ENCODE measurements at places on chromosomes 16 and 17. TPM values are rescaled to one million over a fixed set of nuclear protein-coding genes. Genes with fewer than 3 reads are reported as not detected.
A peak's percentile ranks its signal among the peaks of the same experiment; 100 is the strongest.

The IRX3 gene
- total RNA-seq = not detected

The KRTAP2-3 gene
- total RNA-seq = not detected

The OR4D1 gene
- 0.72 TPM for total RNA-seq

The CCL8 gene
- total RNA-seq = not detected

The TBC1D3I gene
- total RNA-seq = 0.78 TPM

The MT1F gene
- total RNA-seq = 27.8 TPM

GRCh38 chr17:14015271-14015670 lies 54.0 kb upstream of the COX10 start:
- no peak overlapping the region for H3K4me3 ChIP-seq
- peaks cover 1% of the 10 kb centered on the region for H3K36me3 ChIP-seq
- DNase-seq = no peak
- no peak overlapping the region for H3K27ac ChIP-seq

DNA sequence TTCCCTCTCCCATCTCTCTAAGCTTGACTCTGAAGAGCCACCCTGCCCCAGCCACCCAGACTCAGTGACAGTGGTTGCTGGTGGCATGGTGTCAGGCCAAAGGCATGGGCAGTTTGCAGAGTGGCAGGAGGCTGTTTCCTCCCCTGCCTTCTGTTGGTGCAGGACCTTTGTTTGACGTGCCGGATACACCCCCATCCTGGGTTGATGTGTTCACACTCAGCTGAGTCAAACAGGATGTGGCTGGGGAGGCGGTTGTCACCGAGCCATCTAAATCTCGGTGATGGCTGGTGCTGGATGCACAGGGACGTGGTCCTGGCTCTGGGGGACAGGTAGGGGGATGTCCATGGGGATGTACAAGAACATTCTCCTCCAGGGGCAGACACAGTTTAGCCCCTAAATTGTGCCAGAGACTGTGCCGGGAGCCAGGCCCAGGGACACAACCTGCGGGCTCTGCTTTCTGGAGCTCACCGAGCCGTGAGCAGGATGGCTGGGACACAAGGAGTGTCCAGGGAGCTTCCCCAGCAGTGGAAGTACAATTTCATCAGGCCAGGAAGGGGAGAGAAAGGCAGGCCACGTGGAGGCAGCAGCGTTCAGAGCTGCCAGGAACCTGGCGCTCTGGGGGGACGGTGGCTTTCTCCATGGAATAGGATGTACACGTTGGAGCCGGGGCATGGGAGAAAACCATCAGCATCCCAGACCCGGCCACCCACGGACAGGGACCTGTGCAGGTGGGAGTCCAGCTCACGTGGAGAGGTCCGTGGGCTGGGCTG lies 264.2 kb downstream of the SEC14L1 start:
- DNase-seq = peak; percentile 81
- peaks cover 73% of the 10 kb centered on the region for H3K4me1 ChIP-seq
- peak overlapping the region; percentile 78 for H3K4me3 ChIP-seq
- peak overlapping the region; percentile 91 for H3K27ac ChIP-seq

- no peaks in the 10 kb centered on the region for H3K36me3 ChIP-seq
- DNase-seq = peak; percentile 77
- peak overlapping the region; percentile 64 for H3K4me3 ChIP-seq
- peak overlapping the region; percentile 38 for H3K27ac ChIP-seq
- peaks cover 8% of the 10 kb centered on the region for H3K4me1 ChIP-seq
These were observed 547 bp downstream of the PLCD3 start for GRCh38 chr17:45131616-45132319.

GRCh38 chr16:27258241-27258734 lies 10.3 kb downstream of the NSMCE1 start:
- peaks cover 49% of the 10 kb centered on the region for H3K4me1 ChIP-seq
- no peak for DNase-seq
- no peaks in the 10 kb centered on the region for H3K27me3 ChIP-seq
- peaks cover 52% of the 10 kb centered on the region for H3K36me3 ChIP-seq
- no peak overlapping the region for H3K4me3 ChIP-seq
- H3K27ac ChIP-seq = no peak overlapping the region

DNA sequence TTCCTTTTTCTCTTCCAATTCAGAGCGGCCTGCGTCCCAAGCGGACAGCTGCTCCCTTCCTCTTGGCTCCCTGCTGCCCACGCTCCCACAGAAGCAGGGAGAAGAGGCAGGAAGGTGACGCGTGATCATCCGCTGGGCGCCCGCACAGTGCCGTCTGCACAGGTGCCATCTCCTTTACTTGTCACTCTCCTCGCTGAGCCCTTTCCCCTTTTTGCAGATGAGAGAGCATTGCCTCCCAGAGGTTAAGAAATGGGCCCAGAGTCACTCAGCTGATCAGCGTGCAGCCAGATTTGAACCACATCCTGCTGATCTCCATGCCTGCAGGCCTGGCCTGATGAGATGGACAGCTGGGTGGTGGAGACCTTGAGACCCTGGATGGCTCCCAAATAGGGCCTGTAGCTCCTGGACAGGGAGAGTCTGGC lies 299.8 kb downstream of the SEC14L1 start:
- peak overlapping the region; percentile 90 for H3K27ac ChIP-seq
- H3K4me3 ChIP-seq = peak overlapping the region; percentile 78
- H3K27me3 ChIP-seq = no peaks in the 10 kb centered on the region
- DNase-seq = peak; percentile 56
- H3K4me1 ChIP-seq = peaks cover 78% of the 10 kb centered on the region

DNA sequence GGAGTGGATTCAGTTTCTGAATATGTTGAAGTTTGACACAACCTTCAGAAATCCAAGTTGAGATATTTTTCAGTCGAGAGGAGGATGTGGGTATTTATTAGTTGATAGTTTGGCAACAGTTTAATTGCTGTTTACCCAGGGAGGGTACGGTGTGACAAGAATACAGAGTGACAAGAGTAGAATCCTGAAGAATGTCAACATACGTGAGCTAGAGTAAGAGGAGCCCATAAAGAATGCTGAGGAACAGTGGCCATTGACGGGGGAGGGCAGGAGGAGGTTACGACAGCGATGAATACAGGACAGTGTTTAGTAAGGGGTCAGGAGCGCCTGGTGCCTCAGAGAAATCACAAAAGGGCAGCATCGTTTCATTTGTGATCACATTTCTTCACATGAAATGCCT lies 76.5 kb downstream of the AATF start:
- H3K4me3 ChIP-seq = no peak overlapping the region
- H3K36me3 ChIP-seq = peaks cover 18% of the 10 kb centered on the region
- H3K27ac ChIP-seq = no peak overlapping the region
- no peaks in the 10 kb centered on the region for H3K27me3 ChIP-seq
- DNase-seq = no peak

DNA sequence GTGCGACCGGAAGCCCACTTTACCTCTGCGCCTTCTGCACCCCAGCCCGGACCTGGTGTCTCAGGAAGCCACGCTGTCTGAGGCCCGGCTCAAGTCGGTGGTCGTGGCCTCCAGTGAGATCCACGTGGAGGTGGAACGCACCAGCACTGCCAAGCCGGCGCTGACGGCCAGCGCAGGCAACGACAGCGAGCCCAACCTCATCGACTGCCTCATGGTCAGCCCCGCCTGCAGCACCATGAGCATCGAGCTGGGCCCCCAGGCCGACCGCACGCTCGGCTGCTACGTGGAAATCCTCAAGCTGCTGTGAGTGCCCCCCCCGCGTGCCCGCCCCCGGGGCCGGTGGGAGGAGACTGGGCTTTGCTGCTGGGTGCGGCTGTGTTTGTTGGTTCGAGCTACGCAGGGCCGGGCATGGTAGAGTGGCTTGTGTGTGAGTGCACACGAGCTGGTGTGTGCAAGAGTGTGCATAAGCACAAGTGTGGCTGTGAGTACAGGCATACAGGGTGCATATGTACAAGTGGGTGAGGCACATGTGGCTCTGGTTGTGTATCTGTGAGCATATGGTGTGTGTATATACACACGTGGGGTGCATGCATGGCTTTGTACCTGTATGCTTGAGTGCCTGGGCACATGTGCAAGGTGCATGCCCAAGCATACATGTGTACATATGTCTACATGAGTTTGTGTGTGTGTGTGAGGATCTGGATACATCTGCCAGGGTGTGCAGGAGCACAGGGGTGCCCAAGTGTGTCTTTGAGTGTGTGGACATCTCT lies 100.6 kb upstream of the PLCG2 start:
- no peak for DNase-seq
- H3K27ac ChIP-seq = no peak overlapping the region
- no peaks in the 10 kb centered on the region for H3K27me3 ChIP-seq
- H3K4me3 ChIP-seq = no peak overlapping the region

DNA sequence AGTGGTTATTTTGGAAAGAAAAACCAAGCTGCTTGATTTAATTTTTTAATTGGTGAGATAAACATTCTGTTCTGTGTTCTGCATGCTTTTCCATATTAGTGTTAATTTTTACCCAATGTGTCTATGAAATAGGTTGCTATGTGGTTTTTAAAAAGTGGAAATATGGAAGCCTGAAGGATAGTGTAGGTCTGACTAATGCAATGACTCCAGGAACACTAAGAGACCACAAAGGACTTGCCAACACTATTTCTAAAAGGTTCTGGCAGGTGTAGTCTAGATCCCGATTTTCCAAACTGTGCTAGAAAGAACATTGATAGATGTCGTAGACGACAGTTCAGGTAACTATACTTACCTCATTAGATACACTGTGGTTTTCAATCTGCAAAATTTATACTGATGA lies 877.4 kb upstream of the GOT2 start:
- H3K4me1 ChIP-seq = no peaks in the 10 kb centered on the region
- H3K36me3 ChIP-seq = no peaks in the 10 kb centered on the region
- H3K27ac ChIP-seq = no peak overlapping the region
- DNase-seq = no peak

- H3K4me1 ChIP-seq = peaks cover 19% of the 10 kb centered on the region
- no peaks in the 10 kb centered on the region for H3K27me3 ChIP-seq
- no peaks in the 10 kb centered on the region for H3K36me3 ChIP-seq
- no peak overlapping the region for H3K4me3 ChIP-seq
These were observed 88.8 kb downstream of the LITAF start for GRCh38 chr16:11497851-11498289.

GRCh38 chr17:65627891-65628643 lies 66.6 kb upstream of the AXIN2 start:
- no peaks in the 10 kb centered on the region for H3K4me1 ChIP-seq
- peaks cover 4% of the 10 kb centered on the region for H3K27me3 ChIP-seq
- DNase-seq = no peak
- H3K36me3 ChIP-seq = no peaks in the 10 kb centered on the region
- no peak overlapping the region for H3K4me3 ChIP-seq

DNA sequence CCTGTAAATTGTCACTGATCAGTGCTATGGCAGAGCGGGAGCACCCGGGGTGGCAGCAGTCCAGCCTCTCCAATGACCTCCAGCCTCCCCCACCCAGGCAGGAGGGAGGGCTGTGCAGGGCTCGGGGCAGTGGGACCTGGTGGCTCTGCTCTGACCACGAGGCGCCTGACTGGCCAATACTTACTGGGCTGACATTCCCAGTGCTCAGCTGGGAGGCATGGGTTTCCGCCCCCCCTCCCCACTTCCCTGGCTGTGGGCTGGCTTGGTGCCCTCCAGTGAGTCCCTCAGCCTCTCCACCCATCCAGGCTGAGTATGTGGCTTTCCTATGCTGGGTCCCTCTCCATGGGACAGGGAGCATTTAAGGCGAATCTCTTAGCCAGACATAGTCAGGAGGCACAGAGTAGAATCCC lies 2.7 kb downstream of the SOCS3 start:
- DNase-seq = no peak
- peak overlapping the region; percentile 71 for H3K4me3 ChIP-seq
- peak overlapping the region; percentile 78 for H3K27ac ChIP-seq
- peaks cover 5% of the 10 kb centered on the region for H3K36me3 ChIP-seq
